Amniotic epithelial cell (primary cell): ENCODE measurements at places on chromosomes 5 and 9.

DNA sequence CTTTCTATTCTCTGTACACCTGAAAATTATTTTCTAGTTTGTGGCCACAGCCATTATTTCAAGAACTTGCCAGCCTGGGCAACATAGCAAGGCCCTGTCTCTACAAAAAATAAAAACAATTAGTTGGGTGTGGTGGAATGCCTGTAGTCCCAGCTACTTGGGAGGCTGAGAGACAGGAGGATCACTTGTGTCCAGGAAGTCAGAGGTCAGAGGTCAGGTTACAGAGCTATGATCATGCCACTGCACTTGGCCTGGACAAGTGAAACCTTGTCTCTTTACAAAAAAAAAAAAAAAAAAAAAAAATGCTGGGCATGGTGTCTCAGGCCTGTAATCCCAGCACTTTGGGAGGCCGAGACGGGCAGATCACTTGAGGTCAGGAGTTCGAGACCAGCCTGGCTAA lies 58.3 kb downstream of the HMGCR start:
- DNase-seq, result no peak

GRCh38 chr5:140573683-140574082 lies 9.1 kb downstream of the SLC35A4 start:
- DNase-seq, result no peak

GRCh38 chr9:114117614-114117995 lies 18.5 kb upstream of the KIF12 start:
- DNase-seq, result no peak

DNA sequence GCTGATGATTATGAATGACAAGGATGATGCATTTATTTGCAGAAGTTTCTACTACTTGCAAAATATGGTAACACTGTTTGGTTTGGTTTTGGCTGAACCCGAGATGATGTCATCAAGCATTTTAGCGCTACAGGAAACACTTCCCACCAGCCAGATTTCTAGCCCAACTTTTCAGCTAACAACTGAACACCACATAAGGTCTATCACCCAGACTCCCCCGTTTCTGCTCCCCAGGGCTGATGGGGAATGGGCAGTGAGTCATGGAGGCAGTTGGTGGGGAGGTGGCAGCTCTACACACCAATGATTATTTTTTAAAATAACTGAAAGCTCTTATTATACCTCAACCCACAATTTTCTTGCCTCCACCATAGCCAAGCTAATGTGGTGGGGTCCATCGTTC lies 302.9 kb downstream of the CEMIP2 start:
- DNase-seq, result no peak

DNA sequence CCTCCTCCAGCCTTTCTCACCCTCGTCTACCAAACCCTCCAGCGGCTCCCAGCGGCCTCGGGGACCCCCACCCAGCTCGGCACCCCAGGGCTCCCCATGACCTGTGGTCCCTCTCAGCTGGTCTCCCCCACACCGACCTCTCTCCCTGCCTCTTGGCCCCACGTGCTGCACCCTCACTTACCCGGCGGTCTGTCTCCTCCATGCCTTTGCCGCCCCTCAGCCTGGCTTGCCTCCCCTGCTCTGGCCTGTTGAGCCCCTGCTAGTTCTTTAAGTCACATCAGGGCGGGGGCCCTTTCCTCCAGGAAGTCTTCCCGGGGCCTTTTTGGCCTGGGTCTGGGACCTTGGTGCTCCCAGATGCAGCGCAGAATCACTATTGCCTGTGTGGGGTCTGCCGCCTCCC lies 81.5 kb downstream of the LMX1B start:
- DNase-seq, result no peak

GRCh38 chr9:122008559-122008958 lies 84.5 kb downstream of the TTLL11 start:
- DNase-seq, result no peak

DNA sequence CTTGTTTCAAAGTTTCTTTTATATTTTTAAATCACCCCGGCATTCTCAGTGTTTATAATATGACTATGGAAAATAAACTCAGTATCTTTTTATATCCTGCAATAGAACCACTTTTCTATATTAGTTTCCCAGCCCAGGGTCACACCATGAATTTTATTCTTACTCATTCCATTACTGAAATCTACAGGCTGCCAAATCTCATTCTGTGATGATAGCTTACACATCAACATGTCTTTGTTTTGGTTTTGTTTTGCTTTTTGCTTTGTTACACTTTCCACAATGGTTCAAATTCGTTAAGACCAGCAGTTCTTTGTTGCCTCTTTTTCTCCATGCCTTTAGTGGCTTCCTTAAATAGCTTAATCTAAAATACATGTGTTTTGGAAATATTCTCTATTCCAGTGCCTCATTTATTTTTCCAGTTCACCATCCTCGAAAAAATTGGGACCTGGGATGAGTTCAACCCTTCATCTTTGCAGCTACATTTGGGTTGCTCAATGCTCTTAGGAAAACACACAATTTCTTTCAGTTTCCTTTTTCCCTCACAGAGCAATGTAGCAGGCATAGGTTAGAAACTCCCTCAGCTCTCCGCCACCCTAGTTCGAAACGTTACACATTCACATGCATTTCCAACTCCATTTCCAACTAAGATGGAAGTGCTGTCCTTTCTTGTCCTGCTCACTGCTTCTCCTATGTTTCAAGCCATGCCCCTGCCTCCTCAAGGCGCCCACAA lies 1146.3 kb downstream of the MAT2B start:
- DNase-seq, result no peak

GRCh38 chr5:173014671-173015070 lies 31.1 kb downstream of the ATP6V0E1 start:
- DNase-seq, result no peak

DNA sequence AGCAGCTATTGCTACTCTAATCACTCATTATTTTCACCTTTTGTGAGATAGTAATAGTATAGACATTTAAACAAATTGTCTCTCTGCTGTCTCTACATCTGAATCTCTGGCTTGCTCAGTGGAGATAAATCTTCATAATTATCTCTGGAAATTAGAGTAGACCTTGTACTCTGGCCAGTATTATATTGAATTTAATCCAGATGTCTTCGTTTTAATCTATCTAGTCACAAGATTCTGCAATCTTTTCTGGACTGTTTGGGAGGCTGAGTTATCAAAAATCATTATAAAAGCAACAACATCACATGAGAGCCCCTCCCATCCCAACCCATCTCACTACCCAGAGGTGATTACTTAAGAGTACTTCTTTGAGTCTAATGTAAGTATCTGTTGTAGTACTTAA lies 19.0 kb downstream of the ARHGAP26 start:
- no peak for DNase-seq

DNA sequence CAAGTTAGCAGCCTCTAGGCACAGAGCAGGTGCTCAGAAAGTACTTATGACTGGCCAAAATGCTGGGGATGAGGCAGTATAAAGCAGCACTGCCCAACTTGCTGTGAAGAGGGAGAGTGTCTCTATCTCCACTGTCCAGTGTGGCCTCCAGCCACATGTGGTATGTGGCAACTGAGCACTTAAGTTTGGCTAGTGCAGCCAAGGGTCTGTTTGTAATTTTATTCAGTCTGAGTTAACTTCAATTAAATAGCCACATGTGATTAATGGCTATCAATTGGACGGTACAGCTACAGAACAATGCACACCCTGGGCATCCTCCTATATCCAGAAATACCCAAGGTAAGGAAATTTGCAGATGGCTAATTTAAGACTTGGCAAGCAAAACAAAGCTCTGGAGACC lies 26.9 kb downstream of the ROR2 start:
- DNase-seq, result no peak

GRCh38 chr9:2610985-2611384 lies 10.6 kb upstream of the VLDLR start:
- DNase-seq, result peak; percentile 74

DNA sequence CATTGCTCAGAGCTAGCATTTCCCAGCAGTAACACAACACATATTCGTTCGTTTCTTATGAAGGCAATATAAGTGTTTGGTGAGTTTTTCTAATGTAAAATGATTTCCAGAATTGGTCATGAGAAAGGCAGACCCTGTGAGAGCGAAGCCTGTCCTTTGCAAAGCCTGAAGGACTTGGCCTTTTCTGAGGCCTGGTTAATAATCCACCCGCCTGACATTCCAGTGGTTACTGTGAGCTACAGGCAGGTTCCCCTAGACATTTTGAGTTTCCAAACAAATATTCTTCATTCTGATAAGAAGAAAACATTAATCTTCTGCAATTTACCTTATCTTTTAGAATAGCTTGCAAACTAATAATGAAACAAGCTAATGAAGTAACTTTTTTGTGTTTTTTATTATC lies 38.0 kb downstream of the ADAMTS16 start:
- DNase-seq, result peak; percentile 48

DNA sequence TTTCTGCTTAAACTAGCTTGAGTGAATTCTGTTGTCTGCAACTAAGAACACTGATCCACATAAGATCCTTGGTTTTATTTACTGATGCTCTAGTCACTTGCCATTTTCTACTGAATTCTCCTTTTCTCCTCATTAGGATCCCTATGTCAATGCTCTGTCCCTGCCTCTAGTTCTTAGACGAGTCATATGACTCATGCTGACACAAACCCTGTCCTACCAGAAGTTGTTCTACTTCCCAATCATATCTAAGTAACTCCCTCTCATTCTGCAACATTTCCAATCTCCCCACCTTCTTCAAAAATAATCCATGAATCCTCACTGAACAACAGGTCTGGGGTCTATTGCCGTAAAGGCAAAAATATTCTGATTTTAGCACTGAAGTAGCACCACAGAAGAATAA lies 47.1 kb upstream of the DMRT1 start:
- no peak for DNase-seq

- no peak for DNase-seq
Observed at GRCh38 chr5:53323943-53324642, 156.3 kb upstream of the FST start.

DNA sequence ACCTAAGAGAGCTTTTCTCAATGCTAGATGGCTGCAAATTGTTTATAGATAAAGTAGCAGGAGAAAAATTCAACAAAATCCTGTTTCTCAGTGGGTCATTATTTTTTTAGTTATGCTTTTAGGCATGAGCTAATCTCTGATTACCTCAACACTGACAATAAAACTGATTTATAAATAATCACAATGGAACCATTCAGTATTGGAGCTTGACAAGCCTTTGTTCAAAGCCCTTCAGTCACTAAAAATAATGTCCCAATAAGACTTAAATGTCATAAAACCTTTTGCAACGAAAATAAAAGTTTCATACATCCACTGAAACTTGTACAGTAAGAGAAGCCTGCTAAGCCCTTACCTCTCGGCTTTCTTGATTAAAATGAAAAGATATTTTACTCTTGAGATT lies 27.2 kb downstream of the PTPDC1 start:
- DNase-seq, result no peak

- DNase-seq, result peak; percentile 48
Observed at GRCh38 chr5:117454716-117455212, 880.1 kb upstream of the SEMA6A start.

- DNase-seq, result no peak
Observed at GRCh38 chr9:131476777-131477345, 25.9 kb upstream of the POMT1 start.

DNA sequence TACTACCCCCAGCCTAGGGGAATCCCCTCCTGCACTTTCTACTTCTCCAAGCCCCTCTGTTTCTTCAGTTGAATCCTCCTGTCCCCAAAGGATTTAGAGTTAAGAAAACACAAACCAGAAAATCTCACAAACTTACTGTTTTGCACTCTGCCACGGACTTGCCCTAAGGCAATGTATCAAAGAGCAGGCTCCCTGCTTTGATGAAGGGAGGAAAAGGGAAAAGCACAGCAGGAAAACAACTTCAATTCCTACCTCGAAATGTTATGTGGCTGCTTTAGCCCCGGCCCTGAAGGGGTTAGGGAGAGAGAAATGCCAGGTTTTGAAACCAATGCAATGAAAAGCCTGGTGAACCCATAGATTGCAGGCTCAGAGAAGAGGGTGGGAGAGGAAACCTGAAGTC lies 254.7 kb downstream of the MAN2A1 start:
- no peak for DNase-seq

- DNase-seq, result no peak
Observed at GRCh38 chr5:120151181-120151580, 312.9 kb upstream of the PRR16 start.

DNA sequence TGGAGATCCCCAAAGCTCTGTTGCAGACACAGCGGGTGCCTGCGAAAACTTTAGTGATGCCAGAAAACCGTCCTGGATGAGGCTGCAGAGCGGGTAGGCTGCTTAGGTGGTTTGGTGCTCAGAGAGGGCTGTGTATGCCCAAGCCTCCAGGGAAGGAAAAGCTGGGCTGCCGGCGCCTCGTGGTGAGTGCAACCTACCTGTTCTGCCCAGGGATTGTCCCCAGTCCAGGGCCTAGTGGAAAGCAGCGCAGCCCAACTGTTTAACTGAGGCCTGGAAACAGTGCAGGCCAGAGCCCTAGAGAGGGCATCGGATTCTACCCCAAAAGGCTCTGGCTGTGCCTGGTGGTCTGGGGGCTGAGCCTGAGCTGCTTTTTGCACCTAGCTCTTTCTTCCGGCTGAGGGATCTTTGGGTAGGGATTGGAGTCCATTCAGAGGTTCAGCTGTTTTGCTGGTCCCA lies 2.8 kb downstream of the LMX1B start:
- no peak for DNase-seq

- DNase-seq, result no peak
Observed at GRCh38 chr5:15835514-15835913, 335.5 kb downstream of the FBXL7 start.

GRCh38 chr5:115349001-115349817 lies 52.8 kb upstream of the CCDC112 start:
- DNase-seq, result peak; percentile 97

GRCh38 chr9:123954518-123955280 lies 24.8 kb upstream of the DENND1A start:
- peak; percentile 77 for DNase-seq

- peak; percentile 42 for DNase-seq
Observed at GRCh38 chr9:130036099-130036498, 6.9 kb downstream of the FNBP1 start.

- no peak for DNase-seq
Observed at GRCh38 chr5:147359101-147359500, 124.3 kb downstream of the STK32A start.

DNA sequence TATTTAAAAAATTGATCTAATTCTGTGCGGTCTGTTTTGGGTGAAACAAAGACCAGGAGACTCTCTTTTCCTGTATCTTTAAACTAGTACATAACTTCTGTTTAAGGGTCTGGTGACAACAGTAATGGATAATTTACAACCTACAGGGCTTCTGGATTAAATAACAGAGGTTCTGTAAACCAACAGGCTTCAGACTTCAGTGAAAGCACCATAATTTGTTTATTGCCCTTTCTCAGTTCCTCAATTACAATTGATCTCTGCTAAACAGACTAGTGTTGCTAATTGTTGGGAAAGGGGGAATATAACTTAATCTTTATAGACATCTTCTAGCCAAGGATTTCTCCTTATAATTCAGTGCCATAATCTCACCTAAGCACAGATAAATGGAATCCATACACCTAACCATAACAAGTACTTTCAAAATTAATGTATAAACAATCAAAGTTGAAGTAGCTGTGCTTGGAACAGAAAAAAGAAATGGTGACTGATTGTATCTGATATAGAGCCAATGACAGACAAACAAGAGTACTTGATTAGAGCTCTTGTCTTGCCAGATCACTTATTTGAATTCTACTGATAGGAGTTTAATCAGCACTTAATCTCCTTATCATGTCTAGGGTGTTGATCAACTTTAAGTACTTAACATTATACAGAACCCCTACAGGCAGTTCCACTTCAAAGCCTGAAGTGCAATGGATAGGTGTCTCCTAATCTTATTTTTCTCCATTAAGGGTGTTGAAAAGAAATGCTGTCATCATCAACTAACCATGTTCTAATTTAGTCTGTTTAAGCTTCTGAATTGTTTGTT lies 536.0 kb downstream of the NR2F1-AS1 start:
- DNase-seq, result no peak
